ENCODE measurements at places on chromosomes 1 and 21.
A peak's percentile ranks its signal among the peaks of the same experiment; 100 is the strongest.

DNA sequence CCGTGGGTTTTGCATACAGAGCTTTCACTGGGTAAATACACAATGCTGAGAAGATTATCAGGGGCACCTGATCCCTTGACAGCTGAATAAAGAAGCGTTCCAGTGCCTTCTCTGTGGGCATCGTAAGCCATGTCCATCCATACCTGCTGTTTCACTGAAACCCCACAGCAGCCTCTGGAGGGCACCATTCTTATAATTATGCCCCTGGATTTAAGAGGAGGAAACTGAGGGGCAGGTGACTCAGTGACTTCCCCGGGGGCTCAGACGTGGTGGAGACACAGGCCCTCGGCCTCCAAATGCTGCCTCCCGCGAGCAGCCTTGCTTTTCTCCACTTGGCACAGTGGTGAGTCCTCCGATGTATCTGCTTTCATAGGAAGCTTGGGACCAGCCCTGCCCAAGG is 56.7 kb downstream of the B3GALT5 start:
- DNase-seq = no peak

- DNase-seq = peak; percentile 65
These were observed 75.0 kb downstream of the CLIC6 start for GRCh38 chr21:34743831-34744230.

GRCh38 chr1:98698625-98699024 is 37.1 kb downstream of the SNX7 start:
- no peak for DNase-seq

DNA sequence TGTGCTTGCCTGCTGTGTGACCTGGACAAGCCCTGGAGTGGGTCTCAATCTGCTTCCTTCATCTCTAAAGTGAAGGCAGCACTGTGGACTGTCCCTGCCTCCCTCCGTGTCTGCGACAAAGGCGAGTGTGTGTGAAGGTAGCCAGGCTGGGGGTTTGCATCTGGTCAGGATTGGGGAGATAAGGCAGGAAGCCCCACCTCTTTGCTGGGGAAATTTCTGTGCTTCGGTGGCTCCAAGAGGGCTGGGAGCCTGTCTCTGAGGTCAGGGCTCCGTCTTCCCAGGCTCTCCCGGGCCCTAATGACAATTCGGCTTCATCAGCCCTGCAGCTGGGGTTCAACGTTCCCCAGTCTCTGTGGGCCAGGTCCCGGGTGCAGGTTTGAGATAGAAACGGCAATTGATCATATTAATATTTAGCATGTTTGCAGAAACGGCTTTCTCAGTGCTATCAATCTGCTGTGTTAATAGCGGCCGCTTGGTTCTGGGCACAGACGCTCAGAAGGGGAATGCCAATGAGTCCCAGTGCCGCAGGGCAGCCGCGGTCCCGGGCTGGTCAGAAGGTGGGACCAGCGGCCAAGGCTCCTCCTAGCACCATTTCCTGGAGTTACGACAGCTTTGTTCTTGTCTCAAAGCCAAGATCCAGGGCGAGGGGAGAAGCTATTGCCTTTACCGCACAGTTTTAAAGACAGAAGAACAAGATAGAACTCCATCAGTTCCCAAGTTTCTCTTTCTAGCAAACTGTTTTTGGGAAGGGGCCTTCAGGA is 105.7 kb downstream of the PRDM16 start:
- peak; percentile 5 for DNase-seq

DNA sequence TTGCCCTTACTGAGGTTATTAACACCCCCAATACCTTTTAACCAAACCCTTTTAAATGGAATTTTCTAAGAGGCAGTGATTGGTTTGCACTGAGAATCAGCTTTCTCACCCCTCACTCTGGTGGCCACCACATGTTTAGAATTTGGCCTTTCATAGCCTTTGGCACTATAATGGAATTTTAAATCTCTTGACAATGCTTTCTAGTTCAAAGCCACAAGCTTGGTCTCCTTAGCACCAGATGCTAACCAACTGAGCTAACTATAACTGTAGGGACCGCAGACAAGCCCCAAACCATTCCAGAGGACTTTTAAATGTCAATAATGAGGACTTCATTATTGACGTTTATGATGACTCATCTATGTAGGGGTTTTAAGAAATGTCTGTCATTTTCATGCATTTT is 238.7 kb upstream of the SNX7 start:
- no peak for DNase-seq

DNA sequence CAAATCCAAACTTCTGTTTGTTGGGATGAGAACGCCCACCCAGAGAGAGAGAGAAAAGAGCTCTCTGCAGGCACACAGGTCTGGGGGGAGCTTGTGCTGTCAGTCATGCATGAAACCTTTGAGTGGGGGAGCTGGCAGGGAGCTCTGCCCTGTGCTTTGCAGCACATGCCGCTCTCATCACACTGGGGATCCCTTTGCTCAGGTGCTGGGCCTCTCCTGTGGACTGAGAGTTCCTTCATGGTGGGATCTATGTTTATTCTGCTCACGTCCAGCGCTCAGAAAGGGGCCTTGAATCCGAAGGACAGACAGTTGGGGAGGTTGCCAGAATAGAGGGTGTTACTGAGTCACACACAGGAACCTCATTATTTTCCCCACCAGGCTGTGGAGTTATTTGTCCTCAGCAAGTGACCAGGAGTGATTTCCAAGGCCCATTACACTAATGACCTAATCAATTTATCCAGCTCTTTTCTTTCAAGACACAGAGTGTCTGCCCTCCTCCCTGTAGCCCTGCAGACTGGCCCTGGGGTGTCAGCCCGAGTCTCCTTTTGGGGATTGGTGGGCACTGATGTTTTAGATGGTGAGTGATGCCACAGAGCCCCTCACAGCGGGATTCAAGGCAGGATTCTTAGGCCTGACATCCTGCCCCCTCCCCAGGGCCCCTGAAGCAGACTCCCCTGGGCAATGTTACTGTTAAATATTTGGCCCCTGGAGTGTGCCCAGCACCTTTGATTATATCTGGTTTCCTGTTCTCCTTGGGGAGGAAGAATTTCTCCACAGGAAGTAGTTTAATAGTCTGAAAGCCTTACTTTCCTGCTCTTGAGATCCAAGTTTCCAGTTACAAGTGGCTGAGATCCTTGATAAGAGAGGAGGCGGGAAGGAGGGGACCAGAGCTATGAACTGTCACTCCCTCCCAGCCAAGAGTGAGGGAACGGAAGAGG is 22.3 kb downstream of the MYBPH start:
- DNase-seq = no peak

DNA sequence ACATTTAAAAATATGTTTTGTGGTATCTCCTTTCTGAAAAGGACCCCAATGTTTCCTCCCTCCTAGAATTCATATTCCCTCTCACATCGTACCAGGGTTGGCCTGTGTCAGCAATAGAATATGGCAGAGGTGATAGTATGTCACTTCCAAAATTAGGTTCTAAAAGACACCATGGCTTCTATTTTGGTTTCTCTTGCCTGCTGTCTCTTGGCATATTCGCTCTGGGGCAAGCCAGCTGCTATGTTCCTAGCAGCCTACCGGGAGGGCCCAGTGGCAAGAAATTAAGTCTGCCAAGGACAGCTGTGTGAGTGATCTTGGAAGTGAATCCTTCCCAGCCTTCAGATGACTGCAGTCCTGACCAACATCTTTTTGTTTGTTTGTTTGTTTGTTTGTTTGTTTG is 92.9 kb upstream of the PPM1J start:
- DNase-seq = no peak

GRCh38 chr1:29895201-29895600 is 658.9 kb downstream of the PTPRU start:
- DNase-seq = no peak

DNA sequence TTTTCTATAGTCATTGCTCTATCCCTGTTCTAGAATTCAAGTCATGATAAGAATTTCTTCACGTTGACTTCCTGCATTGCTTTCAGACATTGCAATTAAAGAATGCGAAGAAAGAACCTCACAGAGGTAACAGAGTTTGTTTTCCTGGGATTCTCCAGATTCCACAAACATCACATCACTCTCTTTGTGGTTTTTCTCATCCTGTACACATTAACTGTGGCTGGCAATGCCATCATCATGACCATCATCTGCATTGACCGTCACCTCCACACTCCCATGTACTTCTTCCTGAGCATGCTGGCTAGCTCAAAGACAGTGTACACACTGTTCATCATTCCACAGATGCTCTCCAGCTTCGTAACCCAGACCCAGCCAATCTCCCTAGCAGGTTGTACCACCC is 10.6 kb downstream of the APCS start:
- no peak for DNase-seq

DNA sequence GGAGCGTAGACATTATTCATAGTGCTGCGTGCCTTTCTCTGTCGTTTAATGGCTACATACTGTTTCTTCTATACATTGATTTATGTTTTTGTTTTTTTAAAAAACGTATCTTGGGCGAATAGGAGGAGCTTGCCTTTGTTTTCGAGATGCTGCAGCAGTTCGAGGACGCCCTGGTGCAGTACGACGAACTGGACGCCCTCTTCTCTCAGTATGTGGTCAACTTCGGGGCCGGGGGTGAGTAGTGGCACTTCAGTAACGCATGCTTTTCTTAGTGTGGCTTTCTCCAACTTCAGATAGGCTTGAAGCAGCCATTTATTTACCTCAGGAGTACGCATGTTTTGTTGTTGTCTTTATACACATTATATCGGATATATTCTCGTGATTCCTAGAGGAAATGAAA is 46.9 kb downstream of the TRAPPC10 start:
- no peak for DNase-seq

DNA sequence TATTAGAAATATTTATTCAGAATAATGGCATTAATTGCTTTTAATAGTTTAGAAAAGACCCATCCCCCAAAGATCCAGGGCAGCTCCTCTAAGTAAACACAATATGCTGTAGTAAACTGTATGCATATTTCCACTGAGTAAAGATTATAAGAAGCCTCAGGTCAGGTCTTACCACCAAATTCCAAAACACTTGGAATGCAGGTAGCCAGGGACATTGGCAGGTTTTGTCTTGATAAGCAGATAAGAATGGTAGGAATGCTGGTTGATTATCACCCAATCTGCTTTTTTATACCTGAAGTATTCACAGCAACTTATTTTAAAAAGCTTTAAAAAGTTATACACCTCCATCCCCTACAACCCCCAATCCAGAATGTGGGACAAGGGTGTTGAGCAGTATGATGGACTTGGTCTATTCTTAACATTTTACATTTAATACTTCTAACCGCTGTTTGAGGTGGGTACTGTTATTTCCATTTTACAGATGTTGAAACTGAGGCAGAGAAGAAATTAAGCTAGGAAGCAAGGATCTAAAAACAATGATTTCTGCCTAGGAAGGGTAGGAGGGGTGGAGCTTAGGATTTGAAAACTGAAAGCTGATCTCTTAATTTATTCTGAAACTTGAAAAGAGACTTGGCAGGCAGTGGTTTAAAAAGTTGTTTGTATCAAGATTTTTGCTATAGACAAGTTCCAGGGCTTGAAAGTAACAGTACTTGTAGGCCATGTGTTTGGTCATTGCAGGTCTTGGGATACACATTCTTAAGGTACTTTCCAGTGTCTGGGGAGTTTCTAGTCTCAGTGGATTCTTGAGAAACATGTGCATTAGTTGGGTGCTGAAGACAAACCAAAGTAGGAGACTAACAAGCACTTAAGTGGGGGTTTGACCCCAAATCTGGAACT is 15.6 kb upstream of the THEM4 start:
- DNase-seq = no peak

GRCh38 chr21:25489673-25490072 is 117.6 kb downstream of the MRPL39 start:
- DNase-seq = no peak

DNA sequence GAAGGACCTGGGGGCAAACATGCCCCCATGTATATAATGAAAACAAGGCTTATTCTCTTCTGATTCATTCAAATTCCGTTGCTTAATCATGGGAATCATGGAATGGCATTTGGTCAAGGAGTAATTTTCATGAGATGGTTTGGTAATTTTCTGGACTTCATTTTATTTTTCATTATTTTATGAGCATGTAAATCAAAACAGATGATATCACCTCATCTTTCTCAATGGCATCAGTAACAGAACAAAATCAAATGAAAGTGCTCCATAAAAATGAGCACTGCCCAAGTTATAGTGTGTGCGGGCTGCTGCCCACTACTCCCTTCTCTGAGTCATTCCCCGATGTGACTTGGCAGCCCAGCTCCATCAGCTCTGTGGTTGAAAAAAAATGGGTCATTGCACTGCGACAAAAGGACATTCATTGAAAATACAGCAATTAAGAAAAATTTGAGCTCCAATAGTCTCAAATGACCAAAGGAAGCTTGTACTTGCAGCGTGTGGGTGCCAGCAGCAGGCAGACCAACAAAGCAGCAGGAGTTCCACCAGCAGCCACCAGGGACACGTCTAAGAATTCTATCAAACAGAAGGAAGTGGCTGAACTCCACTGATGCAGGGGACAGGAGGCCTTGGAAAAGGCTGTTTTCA is 84.3 kb upstream of the VAV3 start:
- no peak for DNase-seq

DNA sequence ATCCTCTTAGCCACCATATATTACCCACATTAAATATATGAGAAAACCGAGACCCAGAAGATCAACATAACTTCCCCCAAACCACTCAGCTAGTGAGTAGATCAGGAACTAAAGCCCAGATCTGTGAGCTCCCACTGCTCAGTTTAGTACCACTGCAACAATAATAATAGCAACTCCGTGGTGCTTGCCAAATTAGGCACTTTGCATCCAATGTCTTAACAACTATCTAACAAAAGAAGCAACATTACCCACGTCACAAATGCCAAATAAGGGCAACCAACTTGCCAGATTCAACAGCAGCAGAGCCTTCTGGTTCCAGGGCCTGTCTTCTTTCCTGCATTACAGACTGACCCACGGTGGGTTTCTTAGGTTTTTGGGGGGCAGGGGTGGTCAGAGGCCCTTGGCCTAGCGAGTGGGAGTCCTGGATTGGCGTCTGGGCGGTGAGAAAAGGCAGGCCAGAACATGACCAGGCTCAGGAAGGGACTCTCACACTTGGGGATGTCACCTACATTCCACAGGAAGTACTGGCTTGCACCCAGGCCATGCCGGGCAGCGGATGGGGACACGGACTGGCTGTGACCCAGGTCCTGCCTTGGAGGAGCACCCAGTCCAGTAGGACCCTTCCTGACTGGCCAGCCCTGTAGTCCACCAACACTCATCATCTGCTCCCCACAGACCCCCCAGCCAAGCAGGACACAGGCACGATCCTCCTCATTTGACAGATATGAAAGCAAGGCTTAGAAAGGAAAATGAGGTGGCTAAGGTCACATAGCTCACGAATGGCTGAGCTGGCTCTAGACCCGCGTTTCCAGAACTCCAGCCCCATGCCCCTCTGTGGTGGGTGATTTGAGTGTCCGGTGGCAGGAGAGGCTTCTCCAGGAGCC is 4.6 kb downstream of the HCRTR1 start:
- DNase-seq = no peak

DNA sequence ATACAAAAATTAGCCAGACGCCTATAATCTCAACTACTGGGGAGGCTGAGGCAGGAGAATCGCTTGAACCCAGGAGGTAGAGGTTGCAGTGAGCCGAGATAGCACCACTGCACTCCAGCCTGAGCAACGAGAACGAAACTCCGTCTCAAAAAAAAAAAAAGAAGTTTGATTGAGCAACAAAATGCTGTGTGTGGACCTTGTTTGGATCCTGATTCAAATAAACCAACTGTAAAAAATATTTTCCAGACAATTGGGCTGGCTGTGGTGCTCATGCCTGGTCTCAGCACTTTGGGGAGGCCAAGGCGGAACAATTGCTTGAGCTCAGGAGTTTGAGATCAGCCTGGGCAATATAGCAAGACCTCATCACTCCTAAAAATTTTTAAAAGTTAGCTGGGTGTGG is 16.8 kb downstream of the PTAFR start:
- no peak for DNase-seq
